ENCODE measurements at places on chromosomes 12 and 14.
A peak's percentile ranks its signal among the peaks of the same experiment; 100 is the strongest.

DNA sequence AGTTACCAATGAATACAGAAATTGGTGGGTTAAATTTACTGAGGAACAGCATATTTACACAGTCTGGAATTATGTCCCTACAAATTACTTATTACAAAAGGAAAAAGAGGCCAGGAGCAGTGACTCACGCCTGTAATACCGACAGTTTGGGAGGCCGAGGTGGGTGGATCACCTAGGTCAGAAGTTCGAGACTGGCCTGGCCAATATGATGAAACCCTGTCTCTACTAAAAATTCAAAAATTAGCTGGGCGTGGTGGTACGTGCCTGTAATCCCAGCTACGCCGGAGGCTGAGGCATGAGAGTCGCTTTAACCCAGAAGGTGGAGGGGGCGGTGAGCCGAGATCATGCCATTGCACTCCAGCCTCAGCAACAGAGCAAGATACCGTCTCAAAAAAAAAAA, 52.6 kb downstream of the HECTD1 start:
- no peak for DNase-seq

DNA sequence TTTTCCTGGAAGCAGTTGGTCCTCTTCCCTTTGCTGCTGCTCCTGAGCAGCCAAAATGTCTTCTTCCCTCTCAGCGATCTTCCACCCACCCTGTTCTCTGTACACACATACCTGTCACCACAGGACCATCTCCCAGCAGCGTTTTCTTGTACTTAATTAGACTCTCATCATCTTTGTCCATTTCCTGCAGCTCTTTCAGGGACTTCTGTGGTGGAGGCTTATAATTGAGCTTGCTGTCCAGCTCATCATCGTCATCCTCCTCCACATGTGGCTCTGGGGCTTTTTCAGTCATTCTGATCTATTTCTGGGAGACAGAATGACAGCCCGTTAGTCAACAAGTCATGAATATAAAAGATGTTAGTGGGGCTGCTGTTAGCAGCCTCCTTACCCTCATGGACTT, 11.0 kb downstream of the ARHGDIB start:
- no peak for DNase-seq

- no peak for DNase-seq
Observed at GRCh38 chr12:106705971-106706370, 68.5 kb upstream of the RIC8B start.

- no peak for DNase-seq
Observed at GRCh38 chr12:122724641-122725243, 5.9 kb downstream of the HCAR1 start.

DNA sequence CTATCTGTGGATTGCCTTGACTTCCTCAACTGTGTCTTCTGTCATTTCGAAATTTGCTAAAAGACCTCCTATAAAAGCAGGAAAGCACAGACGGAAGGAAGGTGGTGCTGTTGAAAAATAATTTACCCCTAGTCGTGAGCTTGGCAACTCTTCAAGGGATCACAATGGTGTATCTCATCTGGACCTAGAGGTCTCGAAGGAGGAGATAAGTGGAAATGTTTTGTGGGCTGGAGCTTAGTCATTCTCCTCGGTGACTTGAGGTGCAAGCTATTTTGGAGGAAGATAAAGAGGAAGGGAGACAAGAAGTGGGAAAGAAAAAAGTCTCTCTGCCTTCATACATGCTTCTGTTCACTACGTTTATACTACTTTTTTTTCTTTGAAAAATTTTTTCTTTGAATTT, 89.9 kb downstream of the FLRT2 start:
- DNase-seq = no peak

DNA sequence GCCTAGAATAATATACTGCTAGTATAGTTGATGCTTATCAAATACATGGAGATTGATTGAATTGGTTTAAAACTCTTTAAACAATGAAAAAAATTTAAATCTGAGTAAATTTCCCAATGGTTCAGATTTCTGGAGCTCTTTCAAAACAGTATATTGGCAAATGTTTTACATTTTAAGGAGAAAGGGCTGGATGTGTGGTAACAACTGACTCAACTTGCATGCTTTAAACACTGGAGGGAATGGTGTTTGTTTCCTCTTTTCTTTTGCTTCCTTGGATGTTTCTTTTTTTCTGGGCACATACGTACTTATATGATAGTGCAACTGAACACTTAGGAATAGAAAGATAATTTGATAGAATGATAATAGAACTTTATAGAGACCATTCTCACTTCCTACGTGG, 73.8 kb upstream of the RFX4 start:
- no peak for DNase-seq

- no peak for DNase-seq
Observed at GRCh38 chr12:50411051-50411660, 10.5 kb downstream of the LARP4 start.

DNA sequence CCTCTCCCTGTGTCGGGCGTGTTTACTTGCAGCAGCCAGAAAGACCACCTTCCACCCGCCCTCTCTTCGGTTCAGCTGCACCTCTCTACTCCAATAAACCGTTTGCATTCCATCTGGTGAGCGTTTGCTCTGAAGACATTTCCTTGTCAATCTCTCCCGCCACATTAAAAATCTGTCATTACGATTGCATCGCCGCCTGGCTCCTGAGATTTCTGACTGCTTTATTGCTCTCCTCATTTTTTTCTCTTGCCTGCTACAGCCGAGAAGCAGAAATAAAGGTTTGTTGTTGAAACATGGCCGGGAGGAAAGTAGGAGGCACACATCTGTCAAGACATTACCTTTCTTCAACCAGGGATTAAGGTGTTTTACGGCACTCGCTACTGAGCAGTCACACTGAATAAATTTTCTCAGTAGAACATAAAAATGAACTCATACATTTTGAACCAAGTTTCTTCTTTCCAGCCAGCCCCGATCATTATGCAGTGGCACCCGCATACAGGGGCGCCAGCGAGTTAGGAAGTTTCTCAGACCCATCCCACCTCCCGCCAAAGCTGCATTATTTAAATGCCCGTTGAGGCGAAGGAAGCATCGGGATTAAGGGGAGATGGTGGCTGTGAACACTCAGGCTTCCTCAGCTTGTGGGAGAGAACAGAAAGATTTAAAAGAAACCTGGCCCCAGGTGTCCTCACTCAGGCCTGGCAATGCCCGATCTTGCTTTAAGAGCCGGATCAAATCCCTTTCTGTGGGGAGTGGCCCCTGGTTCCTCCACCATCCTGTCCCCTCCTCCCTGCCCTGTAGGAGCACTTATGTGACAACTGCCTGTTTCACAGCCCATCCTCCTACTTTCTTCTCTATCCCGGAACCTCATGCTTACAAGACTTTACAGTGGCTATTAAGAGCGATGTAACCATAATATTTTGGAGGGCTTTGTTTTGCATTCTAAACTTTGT, 1108.9 kb downstream of the BCL11B start:
- DNase-seq = no peak

DNA sequence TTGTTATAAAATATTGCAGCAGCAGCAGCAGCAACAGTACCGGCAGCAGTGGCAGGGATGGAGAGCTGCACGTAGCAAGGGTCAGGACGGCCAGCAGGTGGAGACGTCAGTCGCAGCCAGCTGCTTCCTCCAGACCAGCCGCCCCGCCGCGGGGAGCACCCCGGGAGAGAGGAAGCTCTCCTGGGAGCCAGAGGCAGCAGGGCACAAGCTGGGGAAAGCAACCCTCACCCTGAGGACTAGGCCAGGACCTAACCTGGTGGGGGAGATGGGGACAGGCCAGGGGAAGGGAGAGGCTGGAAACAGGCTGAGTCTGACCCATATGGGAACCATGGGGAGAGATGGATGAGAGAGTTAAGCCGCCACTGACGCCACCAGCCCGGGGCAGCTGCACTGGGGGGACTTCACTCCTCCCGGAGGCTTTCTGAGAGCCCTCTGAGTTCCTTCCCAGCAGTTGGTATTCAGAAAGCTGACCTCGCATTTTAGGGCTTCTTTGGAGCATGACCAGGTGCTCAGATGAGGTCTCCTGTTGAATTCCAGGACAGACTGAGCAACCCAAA, 56.3 kb downstream of the SPTB start:
- peak; percentile 89 for DNase-seq

GRCh38 chr14:104443391-104444158, 136.0 kb upstream of the C14orf180 start:
- no peak for DNase-seq
